ENCODE measurements at places on chromosomes 7 and 10.

GRCh38 chr7:87100326-87100725, 40.9 kb upstream of the ELAPOR2 start:
- DNase-seq, result no peak

DNA sequence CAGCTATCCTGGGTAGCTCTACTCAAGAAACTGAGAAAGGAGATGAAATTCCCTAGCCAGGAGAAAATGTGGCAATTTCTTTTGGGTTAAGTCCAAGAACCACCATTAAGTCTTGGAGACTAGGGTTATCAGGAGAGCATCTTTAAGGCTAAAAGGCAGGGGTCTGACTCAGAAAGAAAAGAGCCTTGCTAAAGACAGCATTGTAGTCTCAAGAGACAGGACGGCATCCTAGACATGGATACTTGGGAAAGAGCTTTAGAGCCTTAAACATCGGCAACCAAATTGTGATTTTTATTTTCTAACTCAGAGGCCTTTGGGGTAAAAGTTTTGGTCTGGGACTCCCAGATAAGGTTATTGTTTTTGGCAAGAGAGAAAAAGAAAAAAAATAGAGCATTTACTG, 83.1 kb downstream of the FAS start:
- no peak for DNase-seq

- no peak for DNase-seq
Observed at GRCh38 chr10:110434489-110435096, 63.1 kb upstream of the DUSP5 start.

GRCh38 chr7:24572393-24572996, 757 bp upstream of the PALS2 start:
- no peak for DNase-seq

GRCh38 chr7:67432536-67433234, 436.1 kb downstream of the TYW1 start:
- no peak for DNase-seq

All from AG04449 (cell line).